ENCODE measurements at places on chromosomes 3 and 15.
A peak's percentile ranks its signal among the peaks of the same experiment; 100 is the strongest.

DNA sequence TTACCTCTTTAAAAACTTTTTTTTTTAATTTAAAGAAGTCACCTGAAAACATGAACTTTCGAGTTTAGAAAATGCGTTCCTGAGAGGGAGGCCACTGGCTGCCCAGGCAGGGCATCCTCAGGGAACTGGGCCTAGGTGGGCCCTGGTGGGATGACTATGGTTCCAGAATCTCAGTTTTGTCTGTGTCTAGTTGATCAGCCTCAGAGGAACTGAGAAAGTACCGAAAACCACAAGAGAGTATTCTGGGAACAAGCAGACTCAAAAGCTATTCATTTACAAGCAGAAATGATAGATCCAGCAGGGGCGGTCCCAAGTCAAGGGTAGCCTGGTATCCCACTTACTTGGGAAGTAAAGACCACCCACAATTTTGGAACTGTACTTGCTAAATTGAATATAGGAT is 10.5 kb downstream of the WWTR1 start:
- DNase-seq, result no peak

- DNase-seq, result peak; percentile 13
These were observed 319 bp downstream of the LNP1 start for GRCh38 chr3:100401674-100402041.

GRCh38 chr15:65384895-65385869 is 7.4 kb upstream of the IGDCC3 start:
- DNase-seq, result peak; percentile 70

GRCh38 chr3:140358686-140359085 is 319.2 kb upstream of the TRIM42 start:
- DNase-seq, result no peak

DNA sequence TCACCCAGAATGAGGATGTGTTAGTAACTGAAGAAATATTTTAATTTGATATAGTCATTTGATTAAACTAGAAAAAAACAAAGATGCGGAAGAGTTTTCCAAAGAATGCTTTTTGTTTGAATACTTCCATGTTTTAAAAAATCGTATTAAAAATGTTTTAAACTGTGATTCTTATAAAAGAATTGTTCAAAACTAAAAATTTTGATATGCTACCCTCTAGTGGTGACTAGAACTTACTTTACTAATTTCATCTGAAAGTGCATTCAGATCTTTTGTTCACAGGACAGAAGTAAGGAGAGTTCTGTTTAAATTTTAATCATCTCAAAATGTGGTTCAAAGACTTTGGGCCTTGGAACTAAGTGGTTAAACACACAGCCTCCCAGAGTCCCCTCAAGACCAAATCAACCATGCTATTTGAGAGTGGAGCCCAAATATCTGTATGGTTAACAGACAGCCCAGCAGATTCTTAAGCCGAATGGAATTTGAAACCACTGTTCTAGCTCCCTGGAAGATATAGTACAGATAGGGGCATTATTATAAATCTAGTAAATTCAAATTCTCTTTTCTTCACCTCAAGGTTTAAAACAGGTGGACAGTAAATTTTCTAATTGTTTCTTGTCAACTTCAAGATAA is 45.2 kb upstream of the SYNPR start:
- no peak for DNase-seq

DNA sequence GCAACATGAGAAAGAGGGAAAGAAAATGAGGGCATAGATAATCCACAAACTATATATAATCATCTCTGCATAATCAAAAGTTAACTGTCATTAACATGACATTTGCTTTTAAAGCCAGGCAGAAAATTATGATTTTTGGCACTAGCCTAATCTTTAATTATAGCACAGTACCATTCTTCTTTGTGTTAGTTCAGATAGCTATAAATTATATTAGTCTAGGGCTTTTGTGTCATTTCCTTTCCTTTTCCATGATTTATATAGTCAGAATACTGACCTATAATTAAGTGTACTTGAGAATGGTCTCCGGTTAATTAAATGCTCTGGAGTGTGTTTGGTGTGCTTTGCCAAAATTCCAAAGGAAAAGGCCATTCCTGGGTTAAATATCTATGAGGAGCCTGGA is 441.9 kb upstream of the THRB start:
- no peak for DNase-seq

GRCh38 chr15:53758412-53758811 is 1.1 kb downstream of the WDR72 start:
- no peak for DNase-seq

DNA sequence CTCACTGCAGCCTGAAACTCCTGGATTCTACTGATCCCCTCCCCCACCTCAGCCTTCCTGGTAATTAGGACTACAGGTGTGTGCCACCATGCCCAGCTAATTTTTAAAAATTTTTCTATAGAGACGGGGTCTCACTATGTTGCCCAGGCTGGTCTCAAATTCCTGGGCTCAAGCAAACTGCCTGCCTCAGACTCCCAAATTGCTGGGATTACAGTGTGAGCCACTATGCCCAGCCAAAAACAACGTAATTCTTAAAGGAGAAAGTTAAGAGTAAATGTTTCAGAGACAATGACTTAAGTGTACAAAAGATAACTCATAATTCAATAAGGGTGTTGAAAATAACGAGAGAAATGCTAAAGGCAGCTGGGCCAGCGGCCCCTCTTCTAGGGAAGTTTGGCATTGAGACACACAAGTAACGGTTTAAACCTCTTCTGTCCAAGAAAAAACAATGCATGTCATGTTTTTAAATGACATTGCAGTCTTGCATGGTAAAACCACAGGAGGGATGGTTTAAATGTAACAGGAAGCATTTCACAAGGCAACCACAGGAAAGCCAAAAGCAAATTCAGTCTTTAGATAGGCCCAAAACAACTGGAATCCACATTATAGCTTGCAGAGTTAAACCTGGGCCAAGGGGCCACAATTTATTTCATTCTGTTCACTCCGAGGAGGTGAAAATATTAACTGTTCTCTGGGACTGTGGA is 5.1 kb downstream of the PROK2 start:
- no peak for DNase-seq

DNA sequence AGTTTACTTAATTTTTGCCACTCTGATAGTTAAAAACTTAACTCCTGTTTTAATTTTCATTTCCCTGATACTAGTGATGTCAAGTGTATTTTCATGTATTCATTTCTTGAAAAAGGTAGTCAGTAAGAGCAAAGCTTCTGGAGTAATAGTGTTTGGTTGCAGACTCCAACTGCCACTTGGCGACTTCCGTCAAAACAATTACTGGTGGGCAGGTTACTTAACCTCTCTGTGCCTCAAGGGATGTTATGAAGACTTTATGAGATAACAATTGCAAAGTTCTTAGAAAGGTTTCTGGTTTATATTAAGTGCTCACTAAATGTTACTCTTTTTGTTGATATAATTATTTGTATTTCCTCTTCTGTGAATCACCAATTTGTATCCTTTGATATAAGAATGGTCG is 129.7 kb downstream of the NFKBIZ start:
- DNase-seq, result no peak

GRCh38 chr3:138473391-138473790 is 39.0 kb downstream of the ESYT3 start:
- no peak for DNase-seq

DNA sequence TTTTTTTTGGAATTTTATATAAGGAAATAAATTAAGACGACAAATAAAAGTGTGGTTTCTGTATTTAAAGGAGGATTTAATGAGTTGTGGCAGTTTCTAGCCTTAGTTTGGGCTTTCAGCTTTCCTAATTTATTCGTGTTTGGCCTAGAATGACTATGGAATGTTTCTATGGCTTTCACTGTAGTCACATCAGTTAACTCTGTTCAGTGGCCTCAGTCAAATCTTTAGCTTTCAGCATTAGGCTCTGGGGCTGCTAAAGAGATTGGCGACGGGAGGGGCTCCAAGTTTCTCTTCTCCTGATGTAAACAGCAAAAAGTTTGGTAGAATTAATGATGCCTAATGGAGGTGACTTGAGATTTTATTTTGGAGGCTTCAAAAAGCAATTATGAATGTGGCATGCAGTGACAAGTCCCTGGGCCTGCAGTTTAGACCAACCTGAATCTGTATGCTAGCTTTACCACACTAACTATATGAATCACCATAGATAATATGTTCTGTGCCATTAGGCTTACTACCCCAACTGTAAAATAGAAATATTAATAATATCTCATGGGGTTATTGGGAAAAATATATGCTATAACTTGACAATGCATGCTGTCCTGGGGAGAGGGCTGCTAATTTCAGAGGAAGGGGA is 47.1 kb upstream of the ADGRG7 start:
- DNase-seq, result no peak

DNA sequence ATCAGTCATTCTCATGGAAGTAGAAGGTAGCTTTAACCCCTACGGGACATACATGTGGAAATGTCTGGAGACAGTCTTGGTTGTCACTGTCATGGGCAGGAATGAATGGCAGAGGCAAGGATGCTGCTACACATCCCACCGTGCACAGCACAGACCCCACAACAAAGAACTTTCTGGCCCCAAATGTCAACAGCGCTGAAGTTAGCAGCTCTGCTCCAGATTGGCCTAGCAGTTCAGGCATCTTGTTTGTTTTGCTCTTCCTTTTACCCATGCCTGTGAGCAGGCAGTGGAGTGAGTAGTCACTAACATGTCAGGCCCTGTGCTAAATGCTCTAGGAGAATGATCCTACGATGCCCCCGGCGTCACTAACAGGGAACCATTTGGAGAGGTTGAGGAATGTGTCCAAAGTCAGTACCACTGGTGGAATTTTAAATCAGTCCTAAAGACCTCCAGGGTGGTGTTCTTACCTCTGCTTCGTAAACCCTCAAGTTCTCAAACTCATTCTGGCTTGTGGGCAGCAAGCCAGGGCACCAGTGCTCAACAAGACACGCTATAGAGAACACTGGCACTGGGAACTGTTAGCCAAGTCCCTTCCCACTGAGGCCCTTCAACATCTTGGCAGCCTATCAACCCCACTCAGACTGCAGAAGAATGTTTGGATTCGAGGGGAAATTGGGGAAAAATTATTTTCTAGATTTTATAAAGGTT is 142.2 kb downstream of the FOXP1 start:
- DNase-seq, result no peak

Data from activated T-helper 9 cell treated with anti-CD3 and anti-CD28 coated beads, Interleukin-2, amount 50 U/mL, for 16 hours (primary cell).